Stimulated activated CD8-positive, alpha-beta memory T cell treated with anti-CD3 and anti-CD28 coated beads, Interleukin-7, amount 100 ng/mL, for 1 hour (primary cell): ENCODE measurements at places on chromosomes 13 and 19.

DNA sequence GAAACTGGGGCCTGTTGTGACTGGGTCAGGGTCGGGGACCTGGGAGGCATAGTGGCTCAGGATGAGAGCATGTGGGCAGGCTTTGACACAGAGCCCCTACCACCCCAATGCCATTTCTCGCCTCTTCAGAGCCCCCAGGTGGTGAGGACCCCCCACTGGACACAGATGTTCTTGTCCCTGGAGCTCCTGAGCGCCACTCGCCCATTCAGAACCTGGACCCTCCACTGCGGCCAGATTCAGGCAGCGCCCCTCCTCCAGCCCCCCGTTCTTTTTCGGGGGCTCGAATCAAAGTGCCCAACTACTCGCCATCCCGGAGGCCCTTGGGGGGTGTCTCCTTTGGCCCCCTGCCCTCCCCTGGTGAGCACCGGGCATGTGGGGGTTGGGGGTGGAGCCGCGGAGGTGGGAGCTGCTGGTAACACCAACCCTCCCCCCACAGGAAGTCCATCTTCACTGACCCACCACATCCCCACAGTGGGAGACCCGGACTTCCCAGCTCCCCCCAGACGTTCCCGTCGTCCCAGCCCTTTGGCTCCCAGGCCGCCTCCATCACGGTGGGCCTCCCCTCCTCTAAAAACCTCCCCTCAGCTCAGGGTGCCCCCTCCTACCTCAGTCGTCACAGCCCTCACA, 10.4 kb downstream of the IGFLR1 start:
- DNase-seq: no peak

- DNase-seq: no peak
Observed at GRCh38 chr13:42318570-42318969, 46.6 kb downstream of the AKAP11 start.

DNA sequence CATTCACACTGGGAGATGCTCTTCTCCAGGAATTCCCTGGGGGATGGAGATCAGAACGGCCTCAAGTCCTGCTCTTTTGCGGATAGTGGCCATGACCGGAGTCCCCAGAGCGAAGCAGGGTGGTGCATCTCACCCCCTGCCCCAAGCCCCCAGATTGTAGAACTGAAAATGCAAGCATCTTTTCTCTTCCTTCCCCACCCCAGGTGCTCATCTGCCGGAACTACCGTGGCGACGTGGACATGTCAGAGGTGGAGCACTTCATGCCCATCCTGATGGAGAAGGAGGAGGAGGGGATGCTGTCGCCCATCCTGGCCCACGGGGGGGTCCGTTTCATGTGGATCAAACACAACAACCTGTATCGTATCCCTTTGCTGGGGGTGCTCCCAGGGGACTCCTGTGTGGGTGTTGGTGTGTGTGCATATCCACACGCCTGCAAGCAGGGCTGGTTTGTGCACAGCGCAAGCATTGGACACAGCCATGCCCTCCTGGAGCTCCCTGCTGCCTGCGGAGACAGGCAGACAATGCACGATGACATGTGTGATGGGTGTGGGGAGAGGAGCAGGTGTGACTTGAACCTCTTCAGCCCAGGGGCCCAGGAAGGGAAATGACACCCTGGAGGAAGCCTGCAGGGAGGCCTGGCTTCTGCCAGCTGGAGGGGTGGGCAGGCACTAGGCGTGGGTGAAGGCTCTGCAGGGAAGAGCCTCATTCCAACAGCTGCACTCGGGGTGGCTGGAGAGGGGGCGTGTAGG, 5.7 kb downstream of the AP1M1 start:
- no peak for DNase-seq

- peak; percentile 13 for DNase-seq
Observed at GRCh38 chr19:21463449-21464105, 41.8 kb upstream of the ZNF429 start.

- no peak for DNase-seq
Observed at GRCh38 chr13:111880185-111880584, 186.8 kb upstream of the SOX1 start.

DNA sequence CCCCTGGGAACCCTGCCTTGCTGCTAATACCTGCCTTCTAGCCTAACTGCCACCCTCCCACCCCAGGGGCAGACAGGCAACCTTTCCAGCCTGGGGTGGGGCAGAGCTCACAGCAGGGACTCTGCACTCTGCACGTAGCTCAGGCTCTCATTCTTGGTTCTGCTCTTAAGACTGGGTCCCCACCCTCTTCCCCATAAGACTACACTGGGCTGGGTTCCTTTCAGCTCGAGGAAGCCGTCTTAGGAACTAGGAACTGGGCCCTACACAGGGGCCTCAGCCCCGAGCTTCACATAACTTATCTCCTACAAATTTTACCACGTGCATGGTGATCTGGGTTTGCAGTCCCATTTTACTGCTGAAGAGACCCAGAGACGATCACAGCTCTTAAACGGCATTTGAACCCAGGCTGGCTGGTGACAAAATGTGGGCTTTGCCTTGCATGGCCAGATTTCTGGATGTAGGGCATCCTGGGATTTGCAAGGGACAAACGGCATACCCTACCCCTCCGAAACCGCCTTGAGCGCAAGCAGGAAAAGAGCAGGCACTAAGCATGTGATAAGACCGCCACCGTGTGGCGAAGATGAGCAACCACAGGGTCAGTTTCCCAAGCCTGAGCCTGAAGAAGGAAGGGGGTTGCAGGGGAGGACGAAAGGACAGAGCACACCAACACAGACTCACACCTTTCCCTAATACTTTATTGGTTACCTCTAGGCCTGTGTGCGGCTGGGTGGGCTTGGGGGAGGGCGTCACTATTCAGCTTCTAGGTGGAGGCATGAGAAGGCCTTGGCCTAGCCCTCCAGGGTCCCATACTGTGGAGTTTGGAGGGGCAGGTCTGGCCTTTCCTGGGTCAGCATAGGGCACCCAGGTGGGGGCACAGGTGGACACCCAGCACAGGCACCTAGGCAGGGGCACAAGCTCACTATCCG, 5.1 kb downstream of the JUNB start:
- DNase-seq: no peak

GRCh38 chr19:49502866-49503581, 6.8 kb downstream of the RPS11 start:
- DNase-seq: no peak

- no peak for DNase-seq
Observed at GRCh38 chr13:46526740-46527139, 26.2 kb upstream of the LRCH1 start.

DNA sequence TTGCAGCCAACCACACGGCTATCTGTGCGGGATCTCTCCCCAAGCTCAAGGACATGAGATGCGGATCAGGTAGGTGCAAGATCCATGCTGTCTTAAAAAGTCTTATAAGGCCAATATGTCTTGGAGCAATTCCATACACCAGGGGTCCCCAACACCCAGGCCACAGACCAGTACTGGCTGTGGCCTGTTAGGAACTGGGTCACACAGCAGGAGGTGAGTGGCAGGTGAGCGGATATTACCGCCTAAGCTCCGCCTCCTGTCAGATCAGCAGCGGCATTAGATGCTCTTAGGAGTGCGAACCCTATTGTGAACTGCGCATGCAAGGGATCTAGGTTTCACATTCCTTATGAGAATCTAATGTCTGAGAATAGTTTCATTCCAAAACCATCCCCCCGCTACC, 68.8 kb upstream of the ZNF599 start:
- DNase-seq: no peak

DNA sequence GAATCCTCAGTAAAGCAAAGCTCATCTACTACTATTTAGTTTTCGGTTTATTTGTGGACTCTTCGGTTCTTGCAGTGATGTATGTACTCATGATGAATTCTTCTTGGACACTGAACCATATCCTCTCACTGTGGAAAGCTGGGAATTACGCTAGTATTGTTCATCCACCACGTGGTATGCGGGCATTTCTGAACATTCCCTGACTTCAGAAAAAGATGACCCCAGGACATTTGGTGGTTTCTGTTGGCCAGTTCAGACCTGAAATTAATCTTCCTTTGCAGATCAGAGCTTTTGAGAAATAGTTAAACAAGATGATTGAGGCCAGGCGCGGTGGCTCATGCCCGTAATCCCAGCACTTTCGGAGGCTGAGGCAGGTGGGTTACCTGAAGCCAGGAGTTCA, 25.3 kb upstream of the FBN3 start:
- DNase-seq: no peak

GRCh38 chr13:48797127-48797526, 143.4 kb downstream of the CYSLTR2 start:
- no peak for DNase-seq

DNA sequence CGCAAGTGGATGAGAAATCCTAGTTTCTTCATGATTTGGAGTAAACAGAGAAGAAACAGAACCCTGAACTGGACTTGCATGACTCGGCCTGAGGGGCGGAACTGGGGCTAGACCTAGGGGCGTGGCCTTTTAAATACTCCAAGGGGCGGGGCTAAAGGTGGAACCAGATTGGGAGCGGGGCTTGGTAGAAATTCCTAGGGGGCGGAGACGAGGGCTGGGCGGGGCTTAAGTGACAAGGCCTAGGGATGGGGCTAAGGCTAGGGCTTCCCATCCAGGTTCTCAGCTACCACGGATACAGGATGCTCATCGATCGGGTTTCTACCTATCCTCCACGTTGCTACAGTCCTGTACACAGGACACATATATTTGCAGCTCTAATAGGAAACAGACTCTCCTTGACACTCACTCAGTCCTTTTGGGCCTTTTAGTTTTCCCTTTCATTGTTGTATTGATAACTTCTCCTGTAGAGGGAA, 372 bp upstream of the ZNF699 start:
- DNase-seq: no peak

GRCh38 chr19:41245843-41246242, 18.3 kb upstream of the HNRNPUL1 start:
- no peak for DNase-seq

DNA sequence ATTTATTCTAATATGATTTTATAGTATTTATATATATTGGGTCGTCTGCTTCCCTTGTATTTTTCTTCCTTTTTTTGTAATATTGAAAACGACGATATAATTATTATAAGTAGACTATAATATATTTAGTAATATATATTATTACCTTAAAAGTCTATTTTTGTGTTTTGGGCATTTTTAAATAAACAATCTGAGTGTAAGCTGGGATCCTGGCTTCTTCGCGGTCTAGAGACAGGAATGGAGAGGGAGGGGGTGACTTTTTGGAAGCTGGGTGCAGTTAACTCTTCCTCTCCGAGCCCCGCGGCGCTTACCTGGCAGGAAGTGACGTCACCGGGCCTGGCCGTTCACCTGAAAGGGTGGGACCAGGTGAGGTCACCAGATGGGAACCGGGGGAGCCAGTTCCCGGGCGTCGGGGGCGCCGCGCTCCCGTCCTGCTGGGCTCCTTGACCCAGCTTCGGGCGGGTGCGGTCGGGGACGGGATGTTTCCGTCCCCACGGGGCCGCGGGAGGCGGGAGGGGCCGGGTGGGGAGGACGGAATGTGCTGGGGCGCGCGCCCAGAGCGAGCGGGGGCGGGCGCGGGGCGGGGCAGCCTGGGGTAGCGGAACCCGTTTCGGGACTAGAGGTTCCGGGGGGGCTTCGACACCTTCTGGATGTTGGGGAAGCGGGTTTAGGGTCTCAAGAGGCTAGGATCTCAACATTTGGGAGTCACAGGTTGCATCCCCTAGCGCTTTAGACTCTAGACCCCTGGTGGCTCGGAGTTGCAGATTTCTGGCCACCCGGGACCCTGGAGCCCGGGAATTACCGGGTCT, 2.8 kb downstream of the ZFP36 start:
- DNase-seq: peak; percentile 73

DNA sequence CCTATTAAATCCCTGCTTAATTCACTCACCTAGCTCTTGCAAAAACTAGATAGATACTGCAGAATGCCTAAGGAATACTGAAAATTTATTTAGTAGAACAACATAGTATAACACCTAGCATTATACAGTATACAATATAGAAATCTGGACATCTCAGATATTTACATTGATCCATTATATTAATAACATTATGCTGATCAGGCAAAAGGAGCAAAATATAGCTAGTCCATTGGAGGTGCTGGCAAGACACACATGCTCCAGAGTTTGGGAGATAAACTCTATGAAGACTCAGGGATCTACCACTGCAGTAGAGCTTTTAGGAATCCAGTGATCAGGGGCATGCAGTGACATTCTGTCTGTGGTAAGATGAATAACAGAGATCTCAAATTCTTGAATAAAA, 357.6 kb downstream of the TBC1D4 start:
- no peak for DNase-seq

DNA sequence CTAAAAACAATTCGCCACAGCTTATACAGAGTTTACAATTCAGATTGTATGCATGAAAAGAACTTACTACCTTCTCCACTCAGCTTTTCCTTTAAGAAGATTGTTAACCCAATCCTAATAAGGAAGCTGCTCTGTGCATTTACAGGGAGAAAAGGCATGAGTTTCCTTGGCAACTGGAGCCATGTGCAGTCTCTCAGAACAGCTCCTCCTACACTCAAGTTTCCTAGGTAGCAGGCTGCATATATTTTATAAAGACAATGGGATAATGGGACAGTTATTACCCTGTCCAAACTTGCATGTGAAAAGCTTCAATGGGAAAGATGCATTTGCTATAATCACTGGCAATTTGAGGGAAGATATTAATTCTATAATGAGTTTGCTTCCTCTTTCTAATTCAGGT, 125.5 kb upstream of the TRPC4 start:
- DNase-seq: no peak

DNA sequence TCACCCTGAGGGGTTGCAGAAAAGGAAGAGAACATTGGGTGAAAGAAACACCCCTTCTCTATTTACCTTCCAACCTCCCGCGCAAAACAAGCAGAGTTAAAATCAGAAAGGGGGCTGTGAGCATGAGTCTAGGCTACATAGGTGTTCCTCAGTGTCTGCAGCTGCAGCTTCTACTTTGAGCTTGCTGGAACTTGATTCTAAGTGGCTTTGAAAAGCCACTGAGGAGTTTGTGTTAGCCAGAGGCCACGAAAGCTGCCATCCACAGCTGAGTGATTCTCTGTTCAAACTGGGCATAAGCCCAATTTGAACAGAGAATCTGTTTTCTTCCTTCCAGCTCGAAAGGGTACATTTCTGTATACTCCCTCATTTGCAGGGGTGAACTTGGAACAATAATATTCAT, 343.9 kb downstream of the PCDH9 start:
- DNase-seq: no peak

- no peak for DNase-seq
Observed at GRCh38 chr19:51297406-51297805, 14.0 kb upstream of the IGLON5 start.
